COLO829 (cell line): ENCODE measurements at places on chromosomes 2 and 18.

DNA sequence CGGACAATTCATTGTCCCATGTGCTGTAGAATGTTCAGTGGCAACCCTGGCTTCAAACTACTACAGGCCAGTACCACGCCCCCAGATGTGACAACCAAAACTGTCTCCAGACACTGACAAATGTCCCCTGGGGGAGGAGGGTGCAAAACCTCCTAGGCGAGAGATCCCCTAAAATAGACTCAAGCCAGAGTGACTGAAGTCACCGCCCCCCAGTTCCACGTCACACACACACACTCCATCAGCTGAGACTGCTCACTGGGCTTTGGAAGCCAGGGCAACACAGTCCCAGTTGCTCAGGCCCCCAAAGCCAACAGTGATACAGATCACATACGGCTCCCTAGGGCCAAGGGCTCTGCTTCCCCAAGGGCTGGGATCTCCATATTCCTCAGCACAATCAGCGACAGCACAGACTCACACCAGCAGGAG is 19.1 kb downstream of the HDAC4 start:
- no peak for DNase-seq

GRCh38 chr2:212176151-212176550 is 362.5 kb downstream of the ERBB4 start:
- no peak for DNase-seq

DNA sequence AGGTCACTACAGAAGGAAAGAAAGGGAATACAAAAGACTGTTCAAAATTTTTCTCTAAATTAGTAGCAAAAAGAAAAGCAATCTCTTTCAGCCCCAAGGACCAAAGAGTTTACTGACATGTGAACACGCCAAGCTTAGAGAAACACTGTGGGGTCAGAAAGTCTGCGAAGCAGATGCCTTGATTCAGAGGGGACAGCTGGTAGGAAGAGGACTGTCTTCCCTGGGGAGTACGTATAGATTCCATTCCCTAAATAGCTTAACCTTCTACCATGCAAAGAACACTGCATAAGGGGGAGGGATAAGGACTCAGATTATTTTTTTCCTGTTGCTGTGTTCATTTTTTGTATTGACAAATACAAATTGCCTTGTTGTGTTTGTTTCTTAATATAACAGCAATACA is 96.1 kb downstream of the IRS1 start:
- DNase-seq = no peak

- DNase-seq = no peak
Measured at GRCh38 chr2:151753540-151753939, 19.3 kb upstream of the NEB start.

GRCh38 chr2:45799679-45800381 is 148.4 kb downstream of the PRKCE start:
- DNase-seq = no peak

GRCh38 chr2:158637357-158637756 is 157.8 kb upstream of the DAPL1 start:
- DNase-seq = no peak

DNA sequence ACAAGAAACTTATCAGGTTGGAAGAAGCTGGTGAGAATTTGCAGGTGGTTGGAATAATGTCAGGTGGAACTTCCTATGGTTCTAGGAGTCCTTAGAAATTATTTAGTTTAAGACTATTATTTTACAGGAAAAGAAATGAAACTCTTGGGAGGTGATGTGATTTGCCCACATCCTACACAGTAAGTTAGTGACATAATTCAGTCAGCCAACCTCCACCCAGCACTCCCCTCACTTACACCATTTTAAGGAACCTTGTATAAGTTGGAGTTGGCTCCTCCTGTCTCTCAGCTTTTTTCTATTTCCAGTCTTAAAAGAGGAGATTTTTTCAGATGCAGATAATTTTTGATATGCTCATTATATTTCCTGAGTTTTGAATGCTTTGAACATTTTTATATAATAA is 86.4 kb downstream of the SKA1 start:
- DNase-seq = no peak
